Fibroblast of the aortic adventitia (primary cell): ENCODE measurements at places on chromosomes 1 and 21. TPM values are rescaled to one million over a fixed set of nuclear protein-coding genes. Genes with fewer than 3 reads are reported as not detected.

The LCE6A gene
- not detected in 2 replicates for total RNA-seq

The MR1 gene
- 18.6 and 21.6 TPM in 2 replicates for total RNA-seq

The ARMH1 gene
- 0.41 and 1.7 TPM in 2 replicates for total RNA-seq

The ITSN1 gene
- 35.0 and 46.5 TPM in 2 replicates for total RNA-seq

The GPR157 gene
- total RNA-seq = 1.6 and 2.2 TPM in 2 replicates

The FNBP1L gene
- total RNA-seq = 15.0 and 22.9 TPM in 2 replicates

The RIMKLA gene
- 0.09 TPM in 1 of 2 replicates, not detected in the other for total RNA-seq

The SELL gene
- 0.27 and 2.5 TPM in 2 replicates for total RNA-seq

The DNAJB4 gene
- 42.0 and 52.7 TPM in 2 replicates for total RNA-seq

The CNTN2 gene
- not detected in 2 replicates for total RNA-seq

The MRPS6 gene
- 19.5 and 78.1 TPM in 2 replicates for total RNA-seq

The PDC gene
- 0.27 TPM in 1 of 2 replicates, not detected in the other for total RNA-seq

The APCS gene
- not detected in 2 replicates for total RNA-seq

The SPRR2F gene
- not detected in 2 replicates for total RNA-seq

The RAP1GAP gene
- total RNA-seq = 0.08 and 0.09 TPM in 2 replicates

The LEFTY2 gene
- total RNA-seq = 0.09 TPM in 1 of 2 replicates, not detected in the other

The ATP6V1G3 gene
- total RNA-seq = not detected in 2 replicates

The TNFSF4 gene
- 0.49 and 2.0 TPM in 2 replicates for total RNA-seq

The ARTN gene
- total RNA-seq = not detected in 2 replicates

The CREB3L4 gene
- total RNA-seq = 3.3 and 5.9 TPM in 2 replicates

The S100A7 gene
- not detected in 2 replicates for total RNA-seq

The JUN gene
- 30.7 and 55.0 TPM in 2 replicates for total RNA-seq

The BACH1 gene
- total RNA-seq = 81.3 and 86.9 TPM in 2 replicates

The SDC3 gene
- 26.8 and 47.5 TPM in 2 replicates for total RNA-seq

The PKLR gene
- total RNA-seq = not detected in 2 replicates

The TSTD1 gene
- 0.90 TPM in 1 of 2 replicates, not detected in the other for total RNA-seq

The C8A gene
- total RNA-seq = not detected in 2 replicates

The KRTAP19-3 gene
- not detected in 2 replicates for total RNA-seq

The CHRM3 gene
- 0.09 TPM in 1 of 2 replicates, not detected in the other for total RNA-seq

The LRIF1 gene
- 15.2 and 19.5 TPM in 2 replicates for total RNA-seq

The CELA3A gene
- not detected in 2 replicates for total RNA-seq
